ENCODE measurements at places on chromosomes 2 and 18.

DNA sequence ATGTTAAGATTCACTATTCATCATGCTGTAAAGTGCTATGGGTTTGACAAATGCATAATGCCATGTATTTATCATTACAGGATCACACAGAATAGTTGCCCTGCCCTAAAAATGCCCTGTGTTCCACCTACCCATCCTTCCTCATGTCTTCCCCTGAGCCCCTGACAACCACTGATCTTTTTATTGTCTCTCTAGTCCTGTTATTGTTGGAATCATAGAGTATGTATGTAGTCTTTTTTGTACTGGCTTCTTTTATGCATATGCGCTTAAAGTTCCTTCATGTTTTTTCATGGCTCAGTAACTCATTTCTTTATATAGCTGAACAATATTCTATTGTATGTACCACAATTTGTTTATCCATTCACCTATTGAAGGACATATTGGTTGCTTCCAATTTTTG is 20.3 kb downstream of the CCDC150 start:
- no peak for DNase-seq

GRCh38 chr2:168920504-168921157 is 19.5 kb downstream of the G6PC2 start:
- no peak for DNase-seq

DNA sequence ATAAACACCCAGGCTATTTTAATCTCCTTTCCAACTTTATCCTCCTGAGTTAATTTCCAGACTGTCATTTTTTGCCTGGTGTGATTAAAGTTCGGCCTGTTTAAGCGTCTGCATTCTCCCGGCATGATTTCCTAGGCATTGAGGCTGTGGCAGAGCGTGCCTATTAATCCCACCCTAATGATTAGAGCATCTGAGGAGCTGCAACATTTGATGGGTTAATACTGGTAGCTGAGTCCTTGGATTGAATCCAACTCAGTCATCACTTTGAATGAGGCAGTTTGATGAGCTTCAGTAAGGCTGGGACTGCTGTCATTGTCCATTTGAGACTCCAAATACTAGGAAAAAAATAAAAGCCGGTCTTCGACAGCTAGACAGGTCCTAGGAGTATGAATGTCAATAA is 882.5 kb downstream of the SLC4A3 start:
- DNase-seq, result no peak

DNA sequence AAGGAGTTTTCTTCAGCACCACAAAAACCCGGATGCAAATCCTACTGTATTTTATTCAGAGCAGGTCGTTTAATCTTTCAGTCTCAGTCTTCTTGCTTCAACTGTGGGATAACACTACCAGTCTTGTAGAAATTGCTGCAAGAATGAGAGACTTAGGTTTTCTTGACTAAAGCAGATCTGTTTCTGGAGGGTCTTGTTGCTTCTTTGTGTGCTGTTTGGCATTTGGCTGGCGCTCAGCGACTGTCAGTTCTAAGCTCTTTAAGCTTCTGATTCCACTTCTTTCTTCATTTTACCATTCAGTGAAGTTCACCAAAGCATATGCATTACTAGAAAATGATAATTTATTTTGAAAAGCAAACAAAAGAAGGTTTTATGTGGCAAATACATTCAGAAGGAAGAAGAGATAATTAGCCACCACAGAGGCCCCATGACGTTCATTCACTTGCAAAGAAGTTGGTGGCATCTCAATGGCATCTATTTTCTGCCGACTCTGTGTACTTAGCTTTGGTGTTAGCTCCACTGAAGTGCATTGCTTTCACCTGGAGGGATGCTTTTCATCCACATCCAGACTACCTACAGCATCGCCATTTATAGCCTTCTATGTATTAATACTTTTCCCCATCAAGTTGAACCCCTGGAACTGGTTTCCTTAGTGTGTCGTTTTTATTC is 53.7 kb downstream of the TRIB2 start:
- no peak for DNase-seq

DNA sequence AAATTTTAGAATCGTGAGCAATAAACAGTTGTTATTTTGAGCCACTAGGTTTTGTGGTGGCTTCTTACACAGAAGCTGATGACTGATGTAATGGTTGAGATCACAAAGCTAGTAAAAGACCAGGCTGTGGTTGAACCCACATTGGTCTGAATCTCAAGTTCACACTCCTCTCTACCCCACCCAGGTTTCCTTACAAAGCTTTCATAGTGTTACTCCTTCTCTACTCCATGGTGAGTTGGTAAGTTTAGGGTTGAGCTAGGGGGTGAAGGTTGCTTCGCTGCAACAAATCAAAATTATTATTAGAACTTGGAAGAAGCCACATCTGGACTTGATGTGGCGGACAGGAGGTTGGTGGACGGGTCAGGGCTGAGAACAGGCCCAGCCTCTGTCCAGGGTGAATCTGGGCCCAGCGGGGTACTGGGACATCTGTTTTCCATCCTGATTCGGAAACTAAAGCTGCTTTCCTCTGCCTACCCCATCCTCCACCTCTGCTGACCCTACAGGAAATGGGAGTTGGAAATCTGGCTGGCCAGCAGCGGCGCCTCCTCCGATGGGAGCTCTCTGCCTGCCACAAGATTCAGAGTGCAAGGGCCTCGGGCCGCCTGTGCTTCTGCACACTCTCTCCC is 86.3 kb downstream of the ZFP36L2 start:
- no peak for DNase-seq

DNA sequence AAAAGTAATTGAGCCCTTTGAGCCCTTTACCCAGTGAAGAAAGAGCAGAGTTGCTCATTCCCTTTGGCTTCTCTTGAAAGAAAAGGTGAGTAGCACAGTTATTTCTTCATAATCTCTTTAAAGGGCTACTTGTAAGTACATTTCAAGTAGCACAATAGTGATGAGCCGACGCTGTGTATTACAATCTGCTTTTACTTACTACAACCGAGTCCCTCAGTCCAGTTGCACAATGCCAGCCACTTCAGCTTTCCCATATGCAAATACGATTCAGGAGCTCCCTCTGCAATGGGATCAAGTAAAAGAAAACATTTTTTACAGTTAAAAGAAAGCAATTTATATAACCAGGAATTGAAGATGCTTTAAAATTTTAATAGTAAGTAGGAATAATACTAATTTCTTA is 868.5 kb downstream of the RNF144A start:
- no peak for DNase-seq

DNA sequence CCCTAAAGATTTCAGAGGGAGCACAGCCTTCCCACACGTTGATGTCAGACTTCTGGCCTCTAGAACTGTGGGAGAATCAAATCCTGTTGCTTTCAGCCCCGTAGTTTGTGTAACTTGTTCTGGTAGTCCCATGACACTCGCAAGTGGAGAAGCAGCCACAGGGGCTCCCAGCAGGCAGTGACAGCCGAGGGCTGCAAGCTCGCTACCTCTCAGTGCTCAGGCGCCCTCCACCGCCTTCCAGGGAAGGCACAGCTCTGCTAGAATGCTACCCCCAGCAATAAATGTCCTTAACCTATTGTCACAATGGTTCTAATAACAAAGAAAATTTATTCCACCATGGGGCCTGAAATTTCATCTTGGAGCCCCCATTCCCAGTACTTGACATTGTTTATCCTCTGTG is 143.1 kb upstream of the ZNF236 start:
- DNase-seq, result no peak

GRCh38 chr2:216572582-216573578 is 60.3 kb upstream of the IGFBP2 start:
- DNase-seq, result no peak

- no peak for DNase-seq
Observed at GRCh38 chr18:48983793-48984437, 33.1 kb upstream of the SMAD7 start.

DNA sequence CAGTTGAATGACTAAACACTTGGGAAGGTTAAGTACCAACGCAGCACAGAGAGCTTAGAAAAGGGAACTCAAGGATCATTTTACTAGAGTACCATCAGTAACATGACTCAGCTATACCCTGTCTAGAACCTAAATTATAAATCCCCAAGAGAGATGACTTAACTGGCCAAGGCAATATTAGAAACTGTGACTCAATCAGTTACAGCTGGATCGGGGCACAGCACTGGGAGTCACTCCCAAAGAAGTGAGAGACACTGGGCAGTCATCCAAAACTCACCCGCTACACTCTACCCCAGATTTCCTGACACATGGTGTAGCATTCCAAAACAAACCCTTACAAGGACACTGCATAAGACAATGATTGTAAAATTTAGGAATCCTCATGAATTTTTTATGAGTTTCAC is 17.7 kb downstream of the IWS1 start:
- no peak for DNase-seq

DNA sequence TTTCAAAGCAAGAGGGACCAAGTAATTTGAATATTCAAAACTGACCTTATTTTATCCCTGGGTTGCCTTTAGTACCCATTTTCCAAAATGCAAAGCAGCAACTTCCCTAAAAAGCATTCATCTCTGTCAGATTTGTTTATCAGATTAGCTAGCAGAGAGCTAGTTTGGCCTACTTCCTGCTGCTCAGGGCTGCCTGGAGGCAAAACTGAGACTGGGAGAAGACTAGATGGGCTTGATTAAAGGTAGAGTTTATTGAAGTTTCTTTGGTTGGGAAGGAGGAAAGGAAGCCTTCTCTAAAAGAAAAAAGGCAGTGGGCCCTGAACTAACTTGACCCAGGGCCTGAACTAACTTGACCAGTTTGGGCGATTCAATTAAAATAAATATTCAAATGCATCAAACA is 426.1 kb upstream of the FAM98A start:
- no peak for DNase-seq

DNA sequence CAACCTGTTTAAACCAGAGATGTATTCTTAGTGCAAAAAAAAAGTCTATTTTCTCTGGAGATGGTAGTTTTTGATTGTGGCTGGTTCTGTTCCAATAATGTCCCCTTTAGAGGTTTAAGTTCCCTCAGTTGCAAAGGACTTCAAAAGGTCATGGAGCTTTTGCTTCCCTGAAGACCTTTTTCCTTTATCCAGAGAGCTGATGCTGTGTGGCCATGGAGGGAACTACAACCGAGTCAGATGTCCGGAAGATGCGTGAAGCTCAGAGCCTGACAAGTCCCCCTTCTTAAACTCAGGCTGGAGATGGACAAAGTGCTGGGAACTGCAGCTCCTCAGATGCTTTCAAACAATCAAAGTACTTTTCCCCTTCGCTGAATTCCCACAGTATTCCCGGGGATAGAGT is 176.1 kb downstream of the TMEM18 start:
- DNase-seq, result no peak

GRCh38 chr2:241030883-241031282 is 32.5 kb downstream of the SNED1 start:
- DNase-seq, result no peak

DNA sequence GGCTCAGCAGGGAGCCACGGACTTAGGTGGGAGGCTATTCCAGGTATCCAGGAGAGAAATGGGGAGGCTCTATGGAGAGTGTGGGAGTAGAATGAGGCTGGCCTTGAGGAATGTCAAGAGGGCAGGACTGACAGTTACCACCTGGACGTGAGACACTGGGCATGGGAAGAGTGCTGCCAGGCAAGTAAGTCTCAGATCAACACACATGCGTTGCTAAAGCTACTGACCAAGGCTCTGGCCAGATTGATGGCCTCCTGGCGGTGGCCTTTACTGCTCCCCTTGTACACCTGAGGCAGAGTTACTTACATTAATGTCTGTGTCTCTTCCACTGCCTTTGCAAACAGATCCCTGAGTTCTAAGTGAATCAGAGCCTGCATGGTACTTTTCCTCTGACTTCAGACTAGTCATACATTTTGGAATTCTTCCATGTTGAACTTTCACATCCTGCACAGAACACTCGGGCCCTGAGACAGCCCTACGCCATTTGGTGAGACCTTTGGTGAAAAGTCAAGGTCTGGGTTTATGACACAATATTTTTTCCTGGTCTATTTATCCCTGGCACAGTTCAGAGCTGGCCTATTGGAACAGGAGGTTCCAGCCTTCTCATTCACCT is 398.8 kb upstream of the TRIB2 start:
- DNase-seq, result no peak

GRCh38 chr2:237799060-237799428 is 465 bp downstream of the RBM44 start:
- no peak for DNase-seq
